NCI-H187 treated with DMSO at 0.1 percent for 48 hours (cell line): ENCODE measurements at places on chromosomes 2 and 18.

DNA sequence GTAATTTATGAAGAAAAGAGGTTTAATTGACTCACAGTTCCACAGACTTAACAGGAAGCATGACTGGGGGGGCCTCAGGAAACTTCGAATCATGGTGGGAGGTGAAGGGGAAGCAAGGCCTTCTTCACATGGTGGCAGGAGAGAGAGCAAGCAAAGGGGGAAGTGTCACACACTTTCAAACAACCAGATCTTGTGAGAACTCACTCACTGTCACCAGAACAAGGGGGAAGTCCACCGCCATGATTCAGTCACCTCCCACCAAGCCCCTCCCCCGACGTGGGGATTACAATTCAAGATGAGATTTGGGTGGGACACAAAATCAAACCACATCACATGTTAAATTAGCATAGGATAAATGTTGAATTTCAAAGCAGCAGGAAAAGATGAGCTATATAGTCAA lies 56.2 kb downstream of the STRADB start:
- DNase-seq, result no peak

GRCh38 chr2:14577843-14578242 lies 54.7 kb upstream of the LRATD1 start:
- no peak for DNase-seq

DNA sequence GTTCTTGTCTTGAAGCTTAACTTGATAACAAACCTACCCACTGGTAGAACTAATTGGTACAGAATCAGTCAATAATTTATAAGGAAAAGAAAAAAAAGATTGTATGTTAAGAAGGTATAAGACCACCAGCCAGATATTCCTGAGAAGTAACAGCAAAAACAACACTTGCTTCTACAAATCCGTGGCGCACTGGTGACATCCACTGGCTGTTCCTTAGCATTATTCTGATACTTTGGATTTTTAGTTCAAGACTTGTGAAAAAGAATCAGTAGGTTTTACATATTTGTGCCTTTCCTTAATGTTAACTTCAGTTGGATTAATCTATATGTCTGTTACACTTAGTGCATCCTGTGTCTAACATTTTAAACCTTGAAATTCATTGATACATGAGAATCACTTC lies 141.8 kb downstream of the GRB14 start:
- DNase-seq, result no peak

- DNase-seq, result no peak
These were observed 115.9 kb downstream of the VAPA start for GRCh38 chr18:10029711-10030110.

DNA sequence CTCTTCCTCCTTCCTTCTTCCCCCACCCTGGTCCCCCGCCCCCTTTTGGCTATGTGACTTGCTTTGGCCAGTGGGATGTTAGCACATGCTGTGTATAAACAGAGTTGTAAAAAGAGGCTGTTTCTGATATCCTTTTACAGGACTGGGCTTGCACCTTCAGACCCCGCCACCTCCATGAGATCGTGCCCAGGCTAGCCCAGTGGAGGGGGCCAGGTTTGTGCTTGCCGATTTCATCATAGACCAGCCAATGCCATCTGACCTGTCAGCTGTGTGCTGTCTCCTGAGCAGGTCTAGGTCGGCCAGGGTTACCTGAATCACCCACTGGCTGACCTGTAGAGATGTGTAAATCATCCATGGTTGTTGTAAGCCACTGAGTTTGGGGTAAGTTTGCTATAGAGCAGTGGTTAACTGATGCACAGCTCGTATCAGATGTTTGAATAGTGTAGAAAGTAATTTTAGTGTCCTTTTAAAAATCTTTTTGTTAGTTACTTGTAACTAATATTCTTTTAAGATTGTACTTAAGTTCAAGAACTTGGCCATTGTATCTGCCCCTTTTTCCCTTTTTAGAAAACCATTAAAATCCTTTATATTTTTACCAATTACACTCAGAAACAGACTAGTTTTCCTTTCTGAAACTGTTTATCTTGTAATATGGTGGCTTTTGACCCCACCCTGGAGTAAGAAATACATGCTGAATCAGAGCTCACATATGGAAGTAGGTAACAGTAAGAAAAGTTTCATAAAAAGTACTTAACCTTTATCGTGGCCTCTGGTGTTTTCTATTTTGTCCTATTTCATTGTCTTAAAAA lies 122.0 kb upstream of the MGAT5 start:
- no peak for DNase-seq

DNA sequence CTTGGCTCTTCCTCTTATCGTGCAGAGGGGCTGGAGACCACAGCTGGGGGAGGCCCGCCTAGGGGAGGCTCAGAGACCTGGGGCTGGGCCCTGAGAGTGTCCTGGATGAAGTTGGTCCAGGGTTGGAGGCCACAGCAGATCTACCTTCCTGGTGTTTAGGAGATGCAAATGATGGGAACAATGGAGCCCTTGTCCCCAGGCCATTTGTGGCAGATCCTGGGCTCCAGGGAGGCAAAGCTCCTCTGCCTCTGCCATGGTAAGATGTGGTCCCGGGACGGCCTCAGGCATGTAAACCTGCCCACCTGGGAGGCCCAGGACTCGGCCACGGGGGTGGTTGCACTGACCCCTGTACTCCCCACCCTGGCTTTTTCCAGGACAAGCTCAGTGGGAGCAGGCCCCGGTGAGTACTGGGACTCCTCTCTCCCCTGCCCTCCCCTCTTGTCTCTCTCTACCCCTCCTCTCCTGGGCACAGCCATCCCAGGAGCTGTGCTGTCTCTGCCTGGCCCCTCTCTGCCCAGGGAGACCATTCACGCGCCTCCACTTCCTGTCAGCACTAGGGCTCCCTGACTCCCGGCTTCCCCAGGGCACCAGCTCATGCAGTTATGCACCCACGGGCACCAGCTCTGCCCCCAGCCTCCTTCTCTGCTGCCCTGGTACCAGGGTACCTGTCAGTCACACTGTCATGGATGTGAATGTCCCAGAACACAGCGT lies 10.9 kb downstream of the SH2D6 start:
- no peak for DNase-seq

DNA sequence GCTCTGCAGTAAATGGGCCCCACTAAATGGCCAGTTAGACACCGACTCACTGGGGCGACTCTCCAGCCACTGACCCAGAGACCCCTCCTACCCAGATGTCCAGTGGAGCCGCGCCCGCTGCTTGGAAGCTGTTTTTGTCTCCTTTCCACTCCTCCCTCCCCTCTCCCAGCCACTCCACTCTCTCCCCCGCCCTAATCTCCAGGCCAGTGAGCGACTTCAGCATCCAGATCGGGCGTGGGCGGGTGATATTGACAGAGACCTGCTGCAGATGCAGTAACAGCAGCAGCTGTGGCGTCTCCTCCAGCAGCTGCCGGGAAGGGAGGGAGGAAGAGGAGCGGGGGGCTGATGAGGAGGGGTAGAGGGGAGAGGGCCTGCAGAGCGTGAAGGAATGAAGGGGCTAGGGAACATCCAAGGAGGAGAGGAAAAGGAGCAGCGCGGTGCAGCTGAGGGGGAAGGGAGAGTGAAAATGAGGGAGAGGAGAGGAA lies at the start of gene SCN7A:
Gene SCN7A, minus strand, starts transcription at position 110 of the 485 bp plus-strand sequence. CDS start 16,553 bp downstream, outside the sequence.
- DNase-seq, result no peak

GRCh38 chr2:13818002-13818401 lies 814.5 kb upstream of the LRATD1 start:
- DNase-seq, result no peak

DNA sequence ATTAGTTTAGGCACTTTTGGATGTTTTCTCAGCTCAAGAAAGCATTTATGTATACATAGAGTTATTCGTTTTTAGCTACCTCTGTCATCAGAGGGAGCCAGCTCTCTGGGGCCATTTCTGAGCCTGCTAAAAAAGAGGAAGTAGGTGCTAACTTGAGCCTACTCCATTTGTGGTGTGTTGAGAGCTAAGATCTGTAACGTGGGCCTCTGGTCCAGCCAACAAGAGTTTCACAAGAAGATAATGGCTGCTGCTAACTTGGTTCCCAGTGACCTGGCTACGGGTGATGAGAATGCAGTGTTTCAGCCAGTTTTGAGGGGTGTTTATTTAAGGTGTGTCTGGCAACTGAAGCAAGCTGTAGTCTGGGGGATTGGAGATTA lies 182.5 kb downstream of the PRKCE start:
- DNase-seq, result no peak

DNA sequence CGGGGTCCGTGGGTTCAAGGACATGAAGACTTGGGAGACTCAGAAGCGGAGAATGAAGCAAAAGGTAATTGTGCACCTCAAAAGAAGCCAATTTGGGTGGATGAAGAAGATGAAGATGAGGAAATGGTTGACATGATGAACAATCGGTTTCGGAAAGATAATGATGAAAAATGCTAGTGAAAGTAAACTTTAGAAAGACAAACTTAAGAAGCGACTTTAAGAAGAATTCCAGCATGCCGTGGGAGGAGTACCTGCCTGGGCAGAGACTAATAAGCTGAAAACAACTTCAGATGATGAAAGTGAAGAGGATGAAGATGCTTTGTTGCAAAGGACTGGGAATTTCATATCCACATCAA lies 43.5 kb downstream of the PSTPIP2 start:
- no peak for DNase-seq

DNA sequence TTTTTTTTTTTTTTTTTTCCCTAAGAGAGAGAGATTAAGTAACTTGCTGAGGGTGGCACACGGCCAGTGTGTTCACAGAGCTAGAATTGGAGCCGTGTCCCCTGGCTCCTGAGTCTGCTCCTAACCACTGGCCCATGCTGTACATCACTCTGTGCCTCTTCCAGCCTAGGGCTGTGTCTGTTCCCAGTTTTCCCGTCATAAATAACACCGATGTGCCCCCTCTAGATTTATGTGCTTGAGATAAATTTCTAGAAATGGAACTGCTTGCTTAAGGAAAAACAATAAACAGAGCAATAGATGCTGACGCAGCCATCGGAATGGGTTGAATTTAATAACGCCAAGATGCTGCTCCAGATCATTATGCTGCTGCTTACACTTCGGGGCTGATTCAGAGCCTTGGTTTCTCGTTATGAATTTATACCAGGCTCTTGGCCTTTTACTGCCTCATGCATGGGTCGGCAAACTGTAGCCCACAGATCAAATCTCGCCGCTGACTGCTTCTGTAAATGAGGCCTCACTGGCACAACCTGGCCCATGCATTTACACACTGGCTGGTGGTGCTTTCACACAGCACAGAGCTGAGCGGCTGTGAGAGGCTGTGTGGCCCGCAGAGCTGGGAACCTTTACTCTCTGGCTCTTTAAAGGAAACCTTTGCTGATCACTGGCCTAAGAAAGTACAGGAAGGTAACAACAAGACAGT lies 58.1 kb downstream of the NDUFA10 start:
- no peak for DNase-seq

GRCh38 chr2:239330836-239331235 lies 70.0 kb downstream of the HDAC4 start:
- no peak for DNase-seq

GRCh38 chr2:40511661-40512213 lies 59.8 kb upstream of the SLC8A1 start:
- DNase-seq, result no peak

DNA sequence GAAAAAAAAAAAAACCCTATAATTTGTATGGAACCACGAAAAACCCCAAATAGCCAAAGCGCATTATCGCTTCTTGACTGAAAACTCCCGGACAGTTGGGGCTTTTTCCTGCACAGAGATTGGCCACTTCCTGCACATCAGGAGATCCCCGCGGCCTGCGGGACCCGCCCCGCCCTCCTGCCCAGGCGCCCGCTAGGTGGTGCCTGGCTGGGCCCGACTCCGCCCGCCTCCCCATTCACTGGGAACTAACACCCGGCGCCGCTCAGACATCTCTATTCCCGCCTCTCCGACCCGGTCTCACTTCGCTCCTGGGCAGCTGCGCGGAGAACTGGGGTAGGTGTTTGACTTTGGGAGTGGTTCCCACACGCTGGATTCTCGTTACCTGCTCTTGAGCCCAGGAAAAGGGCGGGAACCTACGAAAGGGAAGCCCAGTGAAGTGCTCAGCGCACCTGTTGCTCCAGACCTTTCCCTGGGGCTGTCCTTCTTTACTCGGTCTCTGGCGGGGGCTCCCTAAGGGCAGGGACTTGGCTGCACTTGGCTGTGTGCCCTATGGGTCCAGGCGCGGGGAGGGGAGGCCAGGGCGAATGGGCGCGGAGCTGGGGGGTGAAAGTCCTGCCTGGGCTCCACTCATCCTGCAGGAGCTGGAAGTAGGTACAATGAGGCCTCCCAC lies at the start of gene HMSD:
Gene HMSD, plus strand, starts transcription at position 234 of the 670 bp plus-strand sequence. CDS start 4,155 bp downstream, outside the sequence.
- DNase-seq, result peak; percentile 39

DNA sequence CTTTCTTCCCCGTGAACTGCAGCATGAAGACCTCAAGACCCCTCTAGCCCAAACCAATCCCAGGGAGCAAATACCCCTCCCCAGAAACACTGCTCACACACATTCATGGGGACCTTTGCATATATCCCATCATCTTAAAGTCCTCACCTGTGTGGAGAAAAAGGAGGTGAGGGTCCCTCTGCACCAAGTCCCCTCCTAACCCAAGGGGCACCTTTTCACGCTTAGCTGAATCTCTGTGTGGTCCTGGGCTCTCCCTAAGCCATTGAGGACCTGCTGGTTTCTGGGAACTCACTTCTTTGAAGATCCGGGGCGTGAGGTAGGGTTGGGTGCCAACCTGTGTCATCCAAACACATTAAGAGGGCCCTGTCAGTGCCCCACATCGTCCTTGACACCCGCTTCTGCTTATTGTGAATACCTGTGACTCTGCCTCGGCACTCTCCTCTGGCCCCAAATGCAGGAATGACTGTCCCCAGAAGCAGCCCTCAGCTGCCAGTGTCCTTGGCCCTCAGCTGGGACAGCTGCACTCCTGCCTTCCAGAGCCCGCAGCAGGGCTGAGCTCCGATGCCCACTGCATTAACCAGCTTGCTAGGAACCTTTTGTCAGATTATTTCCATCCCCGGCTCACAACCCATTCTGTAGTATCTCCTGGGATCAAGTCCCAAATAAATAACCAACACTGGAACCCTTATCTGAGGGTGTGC lies 41.3 kb upstream of the ITM2C start:
- DNase-seq, result no peak

GRCh38 chr2:172930871-172931255 lies 144.8 kb upstream of the MAP3K20 start:
- DNase-seq, result no peak

GRCh38 chr2:237154884-237155851 lies 69.5 kb downstream of the COPS8 start:
- no peak for DNase-seq

GRCh38 chr2:190649798-190650390 lies 1.0 kb downstream of the NAB1 start:
- DNase-seq, result no peak

- DNase-seq, result no peak
These were observed 97.6 kb downstream of the RAPH1 start for GRCh38 chr2:203437511-203437910.

DNA sequence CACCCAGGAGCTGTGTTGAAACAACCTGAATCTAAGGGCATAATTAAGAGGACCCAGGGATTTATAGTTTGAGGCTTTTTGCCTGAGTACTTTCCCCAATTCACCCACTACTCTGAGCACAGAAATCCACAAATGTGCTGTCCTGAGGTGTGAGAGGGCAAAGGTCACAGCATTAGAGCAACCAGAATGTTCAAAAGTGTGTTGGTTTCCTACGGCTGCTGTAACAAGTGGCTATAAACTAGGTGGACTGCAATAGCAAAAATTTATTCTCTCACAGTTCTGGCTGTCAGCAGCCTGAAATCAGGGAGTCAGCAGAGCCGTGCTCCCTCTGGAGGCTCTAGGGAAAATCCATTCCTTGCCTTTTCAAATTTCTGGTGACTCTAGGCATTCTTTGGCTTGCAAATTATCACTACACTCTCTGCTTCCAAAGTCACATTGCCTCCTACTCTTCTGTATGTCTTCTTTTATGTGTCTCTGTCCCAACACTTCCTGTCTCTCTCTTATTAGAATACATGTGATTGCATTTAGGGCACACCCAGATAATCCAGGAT lies 91.4 kb upstream of the TACR1 start:
- no peak for DNase-seq

GRCh38 chr2:195535911-195536522 lies 121.0 kb upstream of the SLC39A10 start:
- DNase-seq, result no peak
